ENCODE measurements at places on chromosomes 7 and 10.

DNA sequence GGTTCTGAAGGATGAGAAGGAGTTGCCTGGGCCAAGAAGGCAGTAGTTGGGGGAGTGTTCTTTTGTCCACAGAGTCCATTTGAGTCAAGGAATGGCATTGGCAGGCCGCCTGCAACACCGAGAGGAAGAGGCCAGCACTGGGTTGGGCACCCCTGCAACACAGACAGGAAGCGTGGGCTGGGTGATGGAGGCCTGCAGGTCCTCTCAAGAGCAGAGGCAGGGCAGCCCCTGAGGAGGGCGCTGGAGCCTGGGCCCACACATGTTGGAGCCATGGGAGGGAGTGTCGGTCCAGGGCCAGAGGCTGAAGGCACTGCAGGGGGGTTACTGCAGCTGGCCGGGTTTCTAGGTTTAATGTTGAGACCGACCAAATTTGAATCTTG lies 137.3 kb downstream of the PTPN20 start:
- DNase-seq = no peak

DNA sequence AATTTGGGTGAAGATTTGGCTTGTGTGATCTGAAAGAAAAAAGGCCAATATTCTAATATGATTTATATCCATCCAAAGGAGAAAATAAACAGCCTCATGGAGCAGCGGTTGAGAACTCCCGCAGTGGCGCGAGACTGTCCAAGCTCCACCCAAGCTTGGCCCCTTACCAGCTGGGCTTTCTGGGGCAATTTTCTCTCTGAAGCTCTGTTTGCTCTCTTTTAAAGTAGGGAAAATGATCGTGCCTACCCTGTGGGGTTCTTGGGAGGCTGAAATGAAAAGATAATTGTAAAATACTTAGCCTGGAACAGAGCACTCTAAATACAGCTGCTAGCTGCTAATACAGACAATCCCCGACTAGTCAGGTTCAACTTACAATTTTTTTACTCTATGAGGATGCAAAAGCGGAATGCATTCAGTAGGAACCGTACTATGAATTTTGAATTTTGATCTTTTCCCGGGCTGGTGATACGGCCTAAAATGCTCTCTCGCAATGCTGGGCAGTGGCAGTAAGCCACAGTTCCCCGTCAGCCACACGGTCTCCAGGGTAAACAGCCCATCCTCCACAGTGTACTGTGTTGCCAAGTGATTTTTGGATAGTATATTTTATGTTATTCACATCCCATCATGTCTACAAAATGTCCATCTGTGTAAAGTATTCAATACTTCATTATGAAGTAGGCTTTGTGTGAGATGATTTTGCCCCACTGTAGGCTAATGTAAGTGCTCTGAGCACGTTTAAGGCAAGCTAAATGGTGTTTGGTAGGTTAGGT lies 137.7 kb downstream of the CHN2 start:
- DNase-seq = no peak

GRCh38 chr10:68576118-68576517 lies 16.0 kb downstream of the TET1 start:
- no peak for DNase-seq

DNA sequence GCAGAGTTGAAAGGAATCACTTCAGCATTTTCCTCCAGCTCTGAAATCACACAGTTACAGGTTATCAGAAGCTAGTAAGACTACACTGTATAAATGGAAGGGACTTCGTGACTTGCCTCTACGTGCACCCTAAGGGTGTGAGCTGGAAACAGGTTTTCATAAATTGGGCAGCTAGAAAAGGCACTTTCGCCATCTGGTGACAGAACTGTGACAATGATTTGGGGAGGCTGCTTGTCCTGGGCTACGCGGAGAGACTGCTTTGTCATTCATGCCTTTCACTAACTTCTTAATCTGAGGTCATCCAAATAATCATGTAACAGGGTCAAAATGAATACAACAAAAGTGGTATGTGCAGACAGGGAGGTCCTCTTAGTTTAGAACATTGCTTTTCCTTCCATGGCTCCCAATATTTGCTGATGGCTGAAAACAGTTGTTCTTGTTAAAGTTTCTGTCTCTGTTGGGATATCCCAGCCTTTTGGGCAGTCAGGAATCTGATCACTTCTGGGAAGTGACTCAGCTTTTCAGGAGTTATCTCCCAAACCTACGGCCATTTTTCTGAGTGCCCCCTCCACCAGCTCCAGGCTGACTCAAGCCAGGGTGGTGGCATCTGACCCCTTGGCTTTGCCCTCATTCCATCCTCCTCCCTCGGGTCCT lies 17.8 kb downstream of the VWC2 start:
- DNase-seq = no peak

DNA sequence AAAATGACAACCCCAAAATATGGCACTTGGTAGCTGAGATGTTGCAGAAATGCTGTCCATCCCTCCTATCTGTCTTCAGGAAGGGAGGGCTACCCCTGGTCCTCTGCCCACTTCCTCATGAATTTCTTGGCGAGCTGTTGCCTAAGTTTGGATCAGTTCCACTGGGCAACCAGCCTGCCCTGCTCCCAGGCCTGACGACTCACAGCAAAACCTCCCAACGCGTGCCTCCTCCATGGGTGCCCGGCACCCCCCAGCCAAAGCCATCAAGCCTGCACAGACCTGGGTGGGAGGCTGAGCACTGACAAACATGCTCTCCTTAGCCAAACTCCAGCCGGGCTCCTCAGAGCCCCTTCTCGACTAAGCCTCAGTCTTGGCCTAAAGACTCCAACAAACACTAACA lies 8.9 kb downstream of the VSTM4 start:
- no peak for DNase-seq

DNA sequence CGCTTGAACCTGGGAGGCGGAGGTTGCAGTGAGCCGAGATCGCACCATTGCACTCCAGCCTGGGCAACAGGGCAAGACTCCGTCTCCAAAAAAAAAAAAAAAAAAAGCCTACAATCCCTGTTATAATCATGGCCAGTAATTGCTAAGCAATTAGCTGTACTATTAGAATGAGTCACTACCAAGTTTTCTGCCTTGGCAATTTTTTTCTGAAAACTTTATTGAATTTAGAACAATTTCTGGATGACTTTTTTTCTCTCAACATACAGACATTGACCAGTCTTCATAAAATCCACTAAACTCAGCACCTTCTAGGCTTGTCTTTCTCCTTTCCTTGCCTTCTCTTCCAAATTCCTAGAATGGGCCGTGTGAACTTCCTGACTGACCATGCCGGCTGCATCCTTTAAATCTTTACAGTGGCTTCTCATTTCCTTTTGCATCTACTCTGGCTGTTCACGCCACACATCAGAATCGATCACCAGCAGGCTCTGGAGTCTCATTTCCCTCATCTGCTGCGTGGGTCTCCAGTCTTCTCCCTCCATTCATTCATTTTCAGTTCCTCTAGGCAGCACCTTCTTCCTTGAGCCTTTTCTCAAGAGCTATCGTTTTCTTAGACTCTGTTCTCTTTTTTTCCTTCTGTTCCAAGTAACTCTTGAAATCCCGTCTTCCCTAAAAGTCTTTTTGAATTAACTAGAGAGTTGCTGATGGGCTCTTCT lies 107.9 kb downstream of the KAT6B start:
- DNase-seq = no peak

DNA sequence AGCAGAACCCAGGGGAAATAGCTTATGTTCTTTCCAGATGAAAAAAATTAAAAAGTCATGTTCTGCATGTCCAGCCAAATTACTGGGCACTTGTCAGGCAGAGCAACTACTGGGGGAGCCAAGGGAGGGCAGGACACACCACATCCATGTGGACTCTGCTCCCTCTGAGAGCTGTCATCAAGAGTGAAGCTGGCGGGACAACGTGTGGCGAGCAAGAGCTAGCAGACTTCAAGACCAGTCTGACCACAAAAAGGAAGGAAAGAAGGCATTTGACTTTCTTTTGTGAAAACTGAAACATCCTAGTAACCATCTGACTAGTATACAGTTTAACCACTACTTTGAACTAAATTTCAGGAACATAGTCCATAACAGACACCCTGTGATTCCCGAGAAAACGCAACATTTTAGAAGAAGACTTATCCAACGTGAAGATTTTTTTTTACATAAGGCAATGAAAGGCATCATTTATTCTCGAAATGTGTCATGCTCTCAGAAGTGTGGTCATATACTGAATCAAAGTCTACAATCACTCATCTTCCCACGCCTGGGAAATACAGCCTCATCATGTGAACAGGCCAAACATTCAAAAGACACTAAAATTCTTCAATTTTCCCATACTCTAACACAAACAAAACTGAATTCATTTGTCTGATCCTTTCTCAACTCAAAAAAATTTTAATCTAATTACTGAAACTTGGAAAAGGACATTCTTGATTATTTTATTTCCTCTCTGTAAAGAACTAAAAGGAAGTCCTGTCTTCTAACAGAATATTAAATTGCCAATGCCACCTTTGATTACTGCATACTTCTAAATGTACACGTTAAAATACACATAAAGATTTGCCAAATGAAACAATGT lies 15.5 kb downstream of the CYTH3 start:
- no peak for DNase-seq

- DNase-seq = no peak
Measured at GRCh38 chr10:14020037-14020664, 310.6 kb downstream of the FRMD4A start.

GRCh38 chr7:22110227-22110839 lies 164.6 kb upstream of the CDCA7L start:
- peak; percentile 74 for DNase-seq

DNA sequence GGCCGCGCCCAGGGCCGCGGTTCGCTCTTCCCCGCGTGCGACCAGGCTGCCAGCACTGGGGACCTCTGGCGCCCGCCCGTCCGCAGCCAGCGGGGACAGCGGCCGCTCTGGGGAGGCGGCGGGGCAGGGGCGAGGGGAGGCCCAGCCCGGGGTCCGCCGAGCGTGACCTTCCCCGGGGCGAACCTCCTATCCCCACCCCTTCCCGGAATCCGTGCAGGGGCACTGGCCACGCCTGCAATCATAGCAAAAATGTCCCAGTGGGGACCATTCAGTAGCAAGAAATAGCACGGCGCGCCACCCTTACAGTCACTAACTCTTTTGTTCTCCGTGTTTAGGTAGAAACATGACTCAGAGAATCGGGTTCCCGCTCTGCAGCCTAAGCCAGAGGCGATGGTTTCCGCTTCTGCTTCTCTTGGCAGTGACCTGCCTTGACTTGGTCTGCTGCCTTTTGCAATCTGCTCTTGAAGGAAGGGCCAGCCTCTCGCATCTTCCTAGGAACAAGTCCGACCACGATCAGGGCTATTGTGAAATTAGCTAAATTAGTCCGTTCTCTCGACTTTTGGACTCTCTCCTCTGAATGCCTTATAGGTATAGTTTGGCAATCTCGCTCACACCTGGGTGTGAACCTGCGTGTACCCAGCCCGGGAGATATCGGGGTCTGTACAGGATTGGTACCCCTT lies 79.3 kb upstream of the ACBD5 start:
- DNase-seq = no peak

DNA sequence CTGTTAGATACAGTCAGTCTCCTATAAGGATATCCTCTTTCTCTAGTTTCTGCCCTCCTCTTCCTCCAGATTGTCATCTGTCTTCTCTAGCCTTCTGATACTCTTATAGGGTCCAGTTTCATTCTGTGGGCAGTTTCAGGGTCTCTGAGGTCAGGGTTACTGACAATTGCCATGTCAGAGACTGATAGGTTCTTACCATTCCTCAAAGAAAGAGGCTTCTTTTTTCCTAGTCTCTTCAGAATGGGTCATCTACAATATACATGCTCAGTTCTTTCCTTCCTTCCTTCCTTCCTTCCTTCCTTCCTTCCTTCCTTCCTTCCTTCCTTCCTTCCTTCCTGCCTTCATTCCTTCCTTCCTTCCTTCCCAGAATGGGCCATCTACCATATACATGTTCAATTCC lies 48.1 kb upstream of the TAS2R16 start:
- no peak for DNase-seq

- no peak for DNase-seq
Measured at GRCh38 chr7:94923412-94923811, 16.0 kb downstream of the PPP1R9A start.

DNA sequence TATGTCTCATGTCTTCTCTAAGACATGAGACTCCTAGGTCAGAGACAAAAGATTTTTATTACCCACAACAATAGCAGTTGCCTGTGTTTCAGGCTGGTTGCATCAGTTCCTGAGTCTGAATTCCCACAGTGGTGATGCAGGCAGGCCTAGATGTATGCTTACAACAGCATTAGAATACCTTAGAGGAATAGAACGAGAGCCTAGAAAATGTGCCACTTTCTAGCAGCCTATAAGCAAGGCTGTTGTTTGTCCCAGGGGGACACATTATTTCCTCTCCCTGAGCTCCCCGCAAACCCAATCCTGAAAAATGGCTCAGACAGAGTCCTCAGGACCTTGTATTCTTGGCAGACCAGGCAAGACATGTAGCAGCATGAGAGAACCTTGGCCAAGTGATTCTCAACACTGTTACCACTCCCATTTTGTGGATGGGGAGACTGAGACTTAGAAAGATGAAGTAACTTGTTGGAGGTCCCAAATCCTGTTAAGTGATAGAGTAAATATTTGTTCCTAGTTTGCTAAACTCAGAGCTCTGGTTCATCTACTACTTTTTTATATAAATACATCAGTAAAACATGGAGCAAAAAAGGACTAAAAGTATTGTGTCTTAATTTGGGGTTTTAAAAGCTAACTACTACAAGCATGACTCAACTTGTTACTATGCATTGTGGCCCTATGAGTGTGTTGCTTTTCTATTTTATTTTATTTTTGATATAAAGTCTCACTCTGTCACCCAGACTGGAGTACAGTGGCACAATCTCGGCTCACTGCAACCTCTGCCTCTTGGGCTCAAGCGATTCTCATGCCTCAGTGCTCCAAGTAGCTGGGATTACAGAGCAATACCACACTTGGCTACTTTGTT lies 14.2 kb downstream of the VTI1A start:
- DNase-seq = peak; percentile 83

GRCh38 chr7:36916116-36916515 lies 191.8 kb upstream of the AOAH start:
- no peak for DNase-seq

GRCh38 chr7:31466036-31466435 lies 47.9 kb upstream of the ITPRID1 start:
- DNase-seq = no peak

- no peak for DNase-seq
Measured at GRCh38 chr10:63929831-63930467, 408.7 kb downstream of the REEP3 start.

GRCh38 chr7:67760971-67761370 lies 764.3 kb downstream of the TYW1 start:
- no peak for DNase-seq

DNA sequence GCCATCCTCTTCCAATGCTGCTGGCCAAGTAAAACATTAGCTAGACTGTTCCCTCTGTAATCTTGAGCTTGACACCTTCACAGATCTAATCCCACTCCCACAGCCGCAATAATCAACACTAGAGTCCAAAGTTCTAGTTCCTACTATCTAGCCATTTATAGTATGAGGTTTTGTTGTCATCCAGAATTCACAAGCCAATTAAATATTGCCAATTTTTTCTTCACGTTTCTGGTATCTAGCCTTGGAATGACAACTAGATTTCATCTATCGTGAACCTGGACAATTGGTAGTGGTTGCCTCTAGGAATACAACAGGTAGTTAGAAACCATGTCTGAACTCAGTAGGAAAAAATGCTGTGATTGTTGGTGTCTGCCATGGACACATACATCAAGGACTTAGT lies 10.4 kb downstream of the WASL start:
- DNase-seq = no peak

Measured in HCT116 (cell line).